ENCODE measurements at places on chromosomes 4 and X.

DNA sequence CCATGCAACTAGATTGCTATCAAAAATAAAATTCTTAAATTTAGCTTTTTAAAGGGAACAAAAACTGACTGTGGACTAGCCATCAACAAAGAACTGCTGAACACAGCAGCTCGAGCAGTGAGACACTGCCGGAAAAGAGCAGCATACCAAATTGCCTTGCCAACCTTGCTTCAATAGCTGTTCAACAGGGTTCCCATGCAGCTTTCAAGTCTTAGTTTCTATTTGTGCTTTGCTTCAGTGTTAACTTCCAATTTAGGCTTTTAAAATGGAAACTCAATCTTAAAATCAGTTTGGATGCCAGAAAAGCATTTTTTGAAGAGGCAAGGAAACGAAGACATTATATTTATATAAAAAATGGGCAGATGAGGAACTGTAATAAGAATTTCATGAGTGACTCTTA, 463.4 kb upstream of the MAGEB18 start:
- DNase-seq = no peak

DNA sequence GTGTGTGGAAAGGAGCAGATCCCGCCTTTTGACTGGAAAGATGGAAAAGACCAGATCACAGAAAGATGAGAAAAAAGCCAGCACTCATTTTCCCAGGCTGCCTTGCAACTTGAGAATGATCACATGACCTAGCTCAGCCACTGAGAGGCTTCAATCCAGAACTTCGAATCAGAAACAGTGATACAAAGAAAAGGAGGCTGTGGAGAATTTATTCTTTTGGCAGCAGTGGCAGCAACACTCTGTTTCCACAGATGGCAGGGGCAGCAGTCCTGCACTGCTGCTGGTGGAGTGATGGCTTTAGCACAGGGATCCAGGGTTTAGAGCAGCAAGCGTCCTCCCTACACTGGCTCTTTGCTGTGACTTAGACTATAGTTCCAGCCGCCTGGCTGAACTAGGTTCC, 77.8 kb upstream of the SH3RF1 start:
- DNase-seq = no peak

GRCh38 chrX:78133238-78133960, 6.1 kb downstream of the TAF9B start:
- no peak for DNase-seq

DNA sequence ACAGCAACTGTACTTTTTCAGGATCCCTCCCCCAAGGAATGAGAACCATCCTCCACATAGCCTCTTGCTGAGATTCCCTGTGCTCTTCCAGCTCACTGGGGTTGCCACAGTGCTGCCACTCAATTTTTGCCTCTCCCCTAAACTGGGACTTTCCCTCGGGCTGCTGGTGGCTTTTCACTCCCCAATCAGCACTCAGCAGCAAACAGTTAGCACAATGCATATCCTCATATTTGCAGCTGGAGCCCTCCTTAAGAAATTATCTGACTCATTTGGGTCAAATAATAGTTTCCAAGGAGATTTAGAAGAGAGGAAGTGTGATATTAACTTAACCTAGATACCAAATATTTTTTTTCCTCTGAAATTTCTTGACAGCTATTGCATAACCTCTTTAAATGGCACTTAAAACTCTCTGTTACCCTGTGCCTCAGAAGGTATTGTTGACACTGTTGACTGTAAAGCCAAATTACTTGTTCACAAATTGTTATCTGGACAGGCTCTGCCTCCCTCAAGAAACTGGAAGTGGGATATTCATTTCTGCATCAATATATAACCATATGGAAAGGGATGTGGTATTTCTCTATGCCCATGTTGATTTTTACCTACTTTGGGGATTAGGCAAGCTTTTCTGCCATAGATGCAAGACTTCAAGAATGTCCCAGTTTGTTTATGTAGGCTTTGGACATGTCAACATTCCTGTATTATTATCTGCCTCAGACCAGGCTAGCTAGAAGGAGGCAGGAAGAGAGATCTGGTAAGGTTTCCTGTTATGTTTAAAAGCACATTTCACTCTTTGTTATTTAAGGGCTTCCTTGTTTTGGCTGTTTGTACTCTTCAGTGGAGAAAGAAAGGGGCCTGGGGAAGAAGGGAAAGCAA, 58.0 kb downstream of the SEPTIN11 start:
- no peak for DNase-seq

All from NCI-H345 (cell line).